ENCODE measurements at places on chromosomes 16 and 17. TPM values are rescaled to one million over a fixed set of nuclear protein-coding genes. Genes with fewer than 3 reads are reported as not detected.

CAPNS2 gene
- 0.89 TPM for total RNA-seq

CYLD gene
- 44.6 TPM for total RNA-seq

CEP295NL gene
- total RNA-seq: 2.2 TPM

TBC1D3 gene
- total RNA-seq: not detected

ZKSCAN2 gene
- 4.9 TPM for total RNA-seq

EVI2B gene
- total RNA-seq: 0.07 TPM

LHX1 gene
- total RNA-seq: not detected

TMEM204 gene
- 18.9 TPM for total RNA-seq

KRTAP4-3 gene
- total RNA-seq: not detected

KCNH6 gene
- total RNA-seq: not detected

TSPOAP1 gene
- total RNA-seq: 0.20 TPM

ZNF287 gene
- 6.6 TPM for total RNA-seq

KLHL10 gene
- total RNA-seq: 0.20 TPM

SMCR8 gene
- total RNA-seq: 27.4 TPM

CHRNE gene
- total RNA-seq: 2.8 TPM

PYY gene
- total RNA-seq: not detected

DCTPP1 gene
- 8.5 TPM for total RNA-seq

CPHXL2 gene
- not detected for total RNA-seq

PGS1 gene
- total RNA-seq: 31.8 TPM

CIAO2B gene
- 137 TPM for total RNA-seq

CLEC3A gene
- total RNA-seq: not detected

SLC12A3 gene
- total RNA-seq: not detected

FOXJ1 gene
- total RNA-seq: not detected

ZDHHC1 gene
- 8.1 TPM for total RNA-seq

GGT6 gene
- total RNA-seq: not detected

LDHD gene
- total RNA-seq: 5.0 TPM

OTOP2 gene
- total RNA-seq: not detected

PRSS27 gene
- 0.69 TPM for total RNA-seq

KPNA2 gene
- total RNA-seq: 49.2 TPM

SOST gene
- total RNA-seq: 8.8 TPM

CORO1A gene
- 0.33 TPM for total RNA-seq

CA5A gene
- total RNA-seq: not detected

NPB gene
- 0.92 TPM for total RNA-seq

CTRB1 gene
- not detected for total RNA-seq

ZG16B gene
- total RNA-seq: 0.13 TPM

GNAO1 gene
- total RNA-seq: 0.17 TPM

G6PC1 gene
- not detected for total RNA-seq

TNP2 gene
- total RNA-seq: not detected

ABCA9 gene
- total RNA-seq: 12.0 TPM

MYCBPAP gene
- 1.7 TPM for total RNA-seq

SYNGR3 gene
- 4.0 TPM for total RNA-seq

MRM1 gene
- total RNA-seq: 8.3 TPM

RRN3 gene
- total RNA-seq: 32.1 TPM

KLHL36 gene
- 110 TPM for total RNA-seq

C17orf100 gene
- 0.72 TPM for total RNA-seq

KRTAP4-9 gene
- not detected for total RNA-seq

MAP1LC3B gene
- 68.9 TPM for total RNA-seq

FOXO3B gene
- 4.5 TPM for total RNA-seq

GPR179 gene
- 0.10 TPM for total RNA-seq
